ENCODE measurements at places on chromosomes 16 and 17.
A peak's percentile ranks its signal among the peaks of the same experiment; 100 is the strongest.

- DNase-seq, result no peak
Measured at GRCh38 chr16:30841332-30841731, 52.5 kb downstream of the BCL7C start.

- no peak for DNase-seq
Measured at GRCh38 chr17:72887322-72887721, 205.2 kb downstream of the SLC39A11 start.

DNA sequence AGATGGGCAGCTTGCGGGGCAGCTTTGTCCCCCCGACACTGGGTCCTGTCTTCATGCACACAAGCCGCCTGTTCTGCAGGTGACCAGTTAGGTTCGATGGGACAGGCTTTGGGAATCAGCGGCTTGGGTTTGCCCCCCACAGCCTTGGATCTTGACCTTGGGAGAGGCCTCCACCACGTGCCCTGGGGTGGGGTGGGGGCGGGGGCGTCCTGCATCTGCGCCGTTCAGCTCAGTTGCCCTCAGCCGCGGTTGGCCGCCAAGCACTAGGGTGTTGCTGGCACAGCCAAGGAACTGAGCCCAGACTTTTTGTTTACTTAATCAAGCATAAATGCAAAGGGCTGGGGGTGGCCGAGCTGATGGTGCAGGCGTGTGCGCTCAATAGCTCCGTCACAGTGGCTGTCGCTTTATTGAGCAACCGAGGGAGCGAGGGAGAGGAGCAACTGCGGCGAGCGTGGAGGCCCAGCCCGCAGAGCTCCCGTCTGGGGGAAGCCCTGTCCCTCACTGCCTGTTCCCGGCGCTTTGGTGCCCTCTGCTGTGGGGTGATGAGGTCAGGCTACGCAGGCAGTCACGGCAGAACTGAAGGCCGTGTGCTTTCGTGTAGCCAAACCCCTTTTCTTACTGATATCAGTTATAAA, 33.9 kb downstream of the JPH3 start:
- peak; percentile 56 for DNase-seq

DNA sequence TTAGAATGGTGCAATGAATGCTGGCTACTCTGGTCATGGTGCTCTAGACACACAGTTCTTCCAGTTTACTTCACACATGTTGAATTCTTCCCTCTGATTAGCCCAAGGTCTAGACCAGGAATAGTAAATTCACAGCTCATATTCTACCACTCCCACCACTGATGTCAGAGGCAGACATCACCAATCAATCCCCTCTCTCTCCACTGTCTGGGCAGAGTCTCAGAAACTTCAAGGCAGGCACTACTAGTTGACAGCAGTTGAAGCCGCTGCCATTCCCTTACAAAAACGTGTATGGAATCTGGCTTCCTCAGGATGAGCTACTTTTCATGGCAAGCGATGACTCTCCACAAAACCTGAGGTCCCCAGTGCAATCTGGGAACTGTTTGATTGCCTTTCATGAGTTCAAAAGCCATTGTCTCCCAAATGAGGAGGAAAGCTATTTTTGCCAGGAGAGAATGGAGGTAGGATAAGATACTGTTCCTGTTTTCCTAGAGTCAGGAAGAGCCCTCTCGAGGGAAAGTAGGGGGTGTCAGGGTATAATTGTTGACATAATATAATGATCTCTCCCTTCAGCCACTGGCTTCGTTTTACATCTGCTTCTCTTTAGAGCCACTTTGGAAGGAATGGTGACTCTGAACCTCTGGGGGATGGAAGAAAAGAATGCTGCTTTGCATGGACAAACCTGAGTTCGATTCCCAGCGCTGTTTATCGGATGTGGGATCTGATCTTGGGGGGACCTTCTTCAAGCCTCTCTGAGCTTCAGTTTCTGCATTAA, 90.0 kb downstream of the FOXL1 start:
- peak; percentile 28 for DNase-seq

GRCh38 chr16:30374538-30374937, at the start of gene MYL11:
TSS of gene MYL11 (plus strand) at chr16:30374802. CDS start at chr16:30374858, 56 bp downstream.
- DNase-seq, result no peak

GRCh38 chr16:89330177-89330856, 112.8 kb downstream of the ZNF778 start:
- peak; percentile 81 for DNase-seq

DNA sequence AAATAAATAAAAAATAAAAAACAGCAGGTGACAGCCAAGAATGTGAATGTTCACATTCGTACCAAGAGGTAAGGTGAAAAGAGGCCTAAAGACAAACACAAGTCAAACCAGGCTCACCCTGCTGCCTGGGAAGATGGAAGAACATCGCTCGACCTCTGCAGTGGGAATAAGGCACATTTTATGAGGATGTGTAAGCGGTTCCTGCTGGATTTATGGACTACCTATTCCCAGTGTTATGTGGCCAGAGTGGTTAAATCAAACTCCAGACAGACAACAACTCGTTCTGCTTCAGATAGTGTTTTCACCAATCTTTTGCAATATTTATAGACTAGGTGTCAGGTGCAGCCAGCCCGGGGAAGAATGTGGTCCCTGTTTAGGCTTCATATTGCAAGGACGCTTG, 215.0 kb upstream of the HSBP1 start:
- no peak for DNase-seq

All from bronchial epithelial cell (primary cell).